NCI-H226 (cell line): ENCODE measurements at places on chromosomes 11 and 22.
A peak's percentile ranks its signal among the peaks of the same experiment; 100 is the strongest.

- DNase-seq: no peak
These were observed 405.8 kb downstream of the NTM start for GRCh38 chr11:131776211-131776610.

DNA sequence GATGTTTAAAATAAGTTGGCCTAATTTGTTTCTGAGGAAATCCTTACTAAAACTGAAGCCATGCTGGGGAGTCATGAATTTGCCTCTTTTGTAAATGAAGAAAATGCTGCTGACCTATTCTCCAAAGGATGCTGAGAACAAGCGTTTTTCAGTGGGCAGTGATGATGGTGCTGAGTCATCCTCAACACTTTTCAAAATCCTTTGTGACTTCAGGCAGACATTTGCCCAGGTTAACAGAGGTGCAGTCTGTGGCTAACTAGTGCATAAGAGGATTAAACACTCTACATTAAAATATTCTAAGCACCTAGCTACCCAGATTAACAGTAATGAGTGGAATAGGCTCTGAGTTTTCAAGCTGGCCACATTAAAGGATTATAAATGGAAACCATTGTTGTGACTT, 509.0 kb downstream of the DLG2 start:
- no peak for DNase-seq

- no peak for DNase-seq
These were observed 9.2 kb upstream of the C11orf96 start for GRCh38 chr11:43933226-43933607.

- DNase-seq: no peak
These were observed 5.4 kb upstream of the MMP8 start for GRCh38 chr11:102729849-102730815.

DNA sequence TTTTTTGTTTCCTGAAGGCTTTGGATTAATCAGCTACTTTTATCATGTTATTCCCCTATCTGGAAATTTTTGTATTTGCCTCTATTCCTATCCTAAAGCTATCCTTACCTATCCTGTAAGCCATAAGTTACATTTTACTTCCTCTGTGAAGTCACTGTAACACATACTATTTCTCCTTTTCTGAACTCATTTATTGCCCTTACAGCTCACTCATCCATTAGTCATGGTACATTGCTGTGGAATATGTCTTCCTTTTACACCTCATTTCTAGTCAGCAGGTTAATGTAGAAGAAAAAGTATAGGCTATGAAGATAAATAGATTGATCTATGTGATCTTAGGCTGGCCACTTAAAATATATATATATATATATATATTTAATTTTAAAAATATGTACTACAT, 28.0 kb downstream of the SWAP70 start:
- peak; percentile 30 for DNase-seq

GRCh38 chr11:32864555-32864954, 28.1 kb upstream of the QSER1 start:
- DNase-seq: no peak

DNA sequence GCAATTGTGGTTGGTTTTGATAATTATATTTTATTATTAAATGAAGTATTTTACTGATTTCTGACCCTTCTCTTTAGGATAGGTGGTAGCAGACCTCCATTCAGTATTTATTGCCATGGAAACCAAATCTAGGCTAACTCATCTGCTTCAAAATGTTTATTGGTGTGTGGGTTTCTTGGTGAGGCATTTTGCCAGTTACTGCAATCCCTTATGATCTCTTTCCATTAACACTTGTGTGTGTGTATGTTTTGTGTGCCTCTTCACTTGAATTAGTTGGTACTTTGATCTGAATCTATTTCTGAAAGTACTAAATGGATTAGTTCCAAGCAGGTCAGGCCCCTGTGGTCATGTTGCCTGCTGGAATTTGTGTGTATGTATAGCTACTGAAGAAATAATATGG, 184.4 kb upstream of the C11orf87 start:
- DNase-seq: no peak

- DNase-seq: no peak
These were observed 8.0 kb downstream of the B3GNT6 start for GRCh38 chr11:77042111-77042726.

- DNase-seq: peak; percentile 57
These were observed 82.3 kb upstream of the PHOX2A start for GRCh38 chr11:72326151-72326848.

DNA sequence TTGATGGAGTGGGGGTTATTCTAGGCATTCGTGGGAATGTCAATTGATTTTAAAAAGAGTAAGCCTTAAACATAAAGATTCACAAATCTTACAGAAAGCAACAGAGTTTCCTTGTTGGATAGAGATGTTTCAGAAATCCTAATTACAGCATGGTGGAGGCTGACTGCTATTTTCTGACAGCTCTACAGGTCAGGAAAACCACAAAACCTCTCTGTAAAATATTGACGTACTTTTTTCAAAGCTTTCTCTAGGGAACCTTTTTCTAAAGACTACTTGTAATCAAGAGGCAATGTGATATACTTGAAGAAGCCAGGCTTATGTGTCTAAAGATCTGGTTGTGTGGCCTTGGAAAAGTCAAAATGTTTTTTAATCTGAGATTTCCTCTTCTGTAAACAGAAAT, 9.1 kb upstream of the OR8B8 start:
- DNase-seq: no peak

- peak; percentile 59 for DNase-seq
These were observed 568.9 kb downstream of the LUZP2 start for GRCh38 chr11:25065746-25066145.

DNA sequence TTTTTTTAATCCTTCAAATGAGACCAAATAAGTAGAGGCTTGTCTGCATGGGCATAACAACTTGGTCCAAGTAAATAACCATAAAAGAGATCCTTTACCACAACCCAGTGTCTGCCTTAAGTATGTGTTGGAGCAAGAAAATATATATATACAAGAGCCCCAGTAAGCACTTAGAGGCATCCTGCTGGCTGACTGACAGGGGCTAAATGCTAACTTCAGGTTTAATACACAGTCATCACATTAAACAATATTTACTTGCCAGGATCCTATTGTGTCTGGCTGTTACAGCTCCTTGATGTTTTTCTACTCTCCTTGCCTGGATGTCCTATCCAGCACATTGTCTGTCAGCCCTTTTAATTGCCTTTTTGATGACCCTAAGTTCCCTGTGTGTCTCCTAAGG, 37.5 kb upstream of the MMP20 start:
- DNase-seq: no peak

GRCh38 chr22:47587361-47587760, 824.9 kb downstream of the TBC1D22A start:
- DNase-seq: no peak

- no peak for DNase-seq
These were observed 66.4 kb downstream of the ZNRF3 start for GRCh38 chr22:28949788-28950187.

GRCh38 chr11:114209343-114209742, 86.9 kb upstream of the NNMT start:
- DNase-seq: no peak

GRCh38 chr11:11349870-11350337, 3.1 kb downstream of the CSNK2A3 start:
- DNase-seq: peak; percentile 88

DNA sequence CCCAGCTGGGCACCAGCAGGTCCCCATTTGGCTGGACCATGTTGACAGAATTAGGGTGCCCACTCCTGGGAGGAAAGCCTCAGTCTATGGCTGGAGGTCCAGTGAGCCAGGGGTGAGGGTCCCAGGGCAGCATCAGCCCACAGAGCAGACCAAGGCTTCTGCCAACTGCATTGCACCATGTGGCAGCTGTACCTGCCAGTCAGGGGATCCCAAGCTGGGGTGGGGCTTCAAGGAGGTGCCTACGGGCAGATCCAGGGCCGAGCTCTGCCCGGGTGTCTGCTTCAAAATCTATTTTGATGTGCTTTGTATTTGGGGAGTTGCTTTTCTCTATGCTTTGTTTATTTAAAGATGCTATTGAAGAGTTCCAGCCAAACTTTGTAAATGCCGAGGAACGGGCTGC, 10.4 kb downstream of the GP1BB start:
- DNase-seq: no peak

DNA sequence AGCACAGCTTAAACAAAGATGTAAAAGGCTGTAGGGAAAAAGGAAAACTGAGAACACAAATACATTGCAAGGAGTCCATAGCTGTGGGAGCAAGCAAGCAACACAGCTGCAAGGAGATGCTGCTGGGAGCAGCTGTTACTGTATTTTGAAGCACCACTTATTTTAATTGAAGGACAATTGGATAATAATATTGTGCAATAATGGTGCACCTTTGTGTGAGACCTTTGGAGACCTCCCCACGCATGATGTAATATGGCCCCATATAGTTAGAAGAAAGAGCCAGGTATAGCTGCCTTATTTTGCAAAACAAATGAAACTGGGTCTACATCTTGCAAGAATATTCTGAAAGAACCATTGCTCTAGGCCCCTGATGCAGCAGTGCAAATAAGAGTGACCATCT, 191.1 kb upstream of the KIRREL3 start:
- no peak for DNase-seq
